ENCODE measurements at places on chromosomes 13 and 19.

GRCh38 chr13:106474912-106475311 lies 60.5 kb downstream of the EFNB2 start:
- no peak for DNase-seq

GRCh38 chr13:100389617-100390016 lies 199.0 kb downstream of the GGACT start:
- no peak for DNase-seq

DNA sequence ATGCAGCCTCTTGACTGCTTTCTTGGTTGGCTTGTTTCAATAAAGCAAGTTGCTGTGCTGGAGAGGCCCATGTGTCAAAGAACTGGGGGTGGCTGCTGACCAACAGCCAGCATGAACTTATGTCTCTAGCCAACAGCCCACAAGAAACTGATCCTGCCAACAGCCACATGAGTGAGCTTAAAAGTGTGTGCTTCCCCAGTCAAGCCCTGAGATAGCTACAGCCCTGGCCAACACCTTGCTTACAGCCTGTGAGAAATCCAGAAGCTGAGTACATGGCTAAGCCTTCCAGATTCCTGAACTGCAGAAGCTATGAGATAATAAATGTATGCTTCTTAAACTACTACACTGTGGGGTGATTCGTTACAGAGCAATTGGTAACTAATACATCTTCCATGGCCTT lies 38.9 kb upstream of the IPO5 start:
- no peak for DNase-seq

DNA sequence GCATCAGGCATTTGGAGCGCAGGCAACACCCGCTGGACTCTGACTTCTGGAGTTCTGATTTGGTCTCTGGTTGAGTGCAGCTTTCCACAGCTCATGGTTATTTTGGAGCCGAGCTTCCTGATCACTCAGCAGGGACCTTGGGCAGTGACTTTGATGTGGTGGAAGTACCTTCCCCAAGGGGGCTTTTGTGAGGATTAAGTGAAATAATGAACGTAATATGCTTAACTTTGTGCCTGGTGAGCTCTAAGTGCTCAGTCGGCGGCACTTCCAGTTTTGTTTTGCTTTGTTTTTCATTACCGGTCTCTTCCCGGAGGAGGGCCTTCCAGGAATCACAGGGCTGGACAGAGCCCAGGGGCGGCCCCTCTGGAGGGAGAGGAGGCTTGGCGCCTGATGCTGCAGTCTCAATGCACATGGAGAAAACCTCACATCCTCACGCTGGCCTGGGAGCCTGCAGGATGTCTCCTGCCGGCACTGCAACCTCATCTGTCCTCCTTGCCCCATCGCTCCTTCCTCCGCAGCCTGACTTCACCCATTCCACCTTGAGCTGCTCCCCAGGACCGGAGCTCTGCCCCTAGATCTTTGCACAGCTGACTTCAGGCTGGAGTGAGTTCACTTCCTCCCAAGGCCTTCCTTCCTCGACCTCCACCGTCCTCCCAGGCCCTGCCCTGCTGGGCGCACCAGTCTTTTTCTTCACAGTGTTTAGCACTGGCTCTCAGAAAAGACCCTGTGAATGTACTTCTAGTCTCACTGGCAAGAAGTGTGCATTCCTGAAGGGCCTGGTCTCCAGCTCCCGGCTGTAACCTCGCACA lies 1.5 kb downstream of the PLEKHF1 start:
- no peak for DNase-seq

- DNase-seq, result no peak
These were observed 34.5 kb upstream of the CEACAM8 start for GRCh38 chr19:42629191-42629590.

DNA sequence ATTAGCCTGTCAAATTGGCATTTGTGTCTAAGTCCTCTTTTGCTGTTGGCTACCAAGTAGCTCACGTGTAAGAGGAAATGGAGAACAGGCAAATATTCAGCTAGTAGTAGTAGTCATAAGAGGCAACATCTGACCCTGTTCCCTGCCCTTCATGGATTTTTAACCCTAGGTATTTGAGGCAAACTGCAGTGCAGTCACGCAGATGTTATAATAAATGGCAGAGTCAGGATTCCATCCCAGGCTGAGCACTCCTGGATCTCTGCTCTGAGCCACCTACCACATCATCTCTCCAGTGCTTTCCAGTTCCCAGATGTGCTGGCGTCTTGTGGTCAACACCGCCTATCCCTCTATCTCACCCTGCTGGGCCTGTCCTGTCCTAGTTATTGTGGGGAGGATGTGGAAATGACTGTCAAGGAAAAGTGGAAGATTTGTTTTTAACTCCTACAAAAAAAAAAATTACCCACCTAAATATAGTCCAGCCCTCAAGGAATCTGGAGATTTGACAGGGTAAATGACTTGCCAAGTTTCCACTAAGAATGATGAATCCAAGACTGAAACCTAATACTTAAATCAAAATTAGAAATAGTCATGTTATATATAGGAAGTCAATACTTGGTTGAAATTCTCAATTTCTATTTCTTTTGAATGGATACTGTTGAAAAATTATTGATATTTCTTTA lies 322.9 kb downstream of the GPC6 start:
- DNase-seq, result no peak

- DNase-seq, result no peak
These were observed 17.5 kb downstream of the FCGBP start for GRCh38 chr19:39916851-39917396.

DNA sequence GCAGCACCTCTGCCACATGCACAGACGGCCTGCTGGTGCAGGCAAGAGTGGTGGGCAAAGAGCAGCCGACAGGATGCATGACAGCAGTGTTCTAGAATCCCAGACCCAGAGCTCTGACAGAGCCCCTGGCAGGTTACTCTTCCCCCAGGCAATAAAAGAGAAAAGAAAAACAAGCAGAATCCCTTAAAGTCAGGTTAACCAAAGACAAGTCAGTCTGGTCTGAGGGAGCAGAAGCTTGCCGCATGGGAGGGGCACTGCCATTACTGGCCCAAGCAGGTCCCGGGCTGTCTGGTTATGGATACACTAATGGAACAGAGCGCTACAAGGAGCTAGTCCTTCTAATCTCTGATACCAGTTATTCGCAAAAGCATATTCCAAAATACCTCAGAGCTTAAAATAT lies 36.1 kb upstream of the DOCK9 start:
- no peak for DNase-seq

DNA sequence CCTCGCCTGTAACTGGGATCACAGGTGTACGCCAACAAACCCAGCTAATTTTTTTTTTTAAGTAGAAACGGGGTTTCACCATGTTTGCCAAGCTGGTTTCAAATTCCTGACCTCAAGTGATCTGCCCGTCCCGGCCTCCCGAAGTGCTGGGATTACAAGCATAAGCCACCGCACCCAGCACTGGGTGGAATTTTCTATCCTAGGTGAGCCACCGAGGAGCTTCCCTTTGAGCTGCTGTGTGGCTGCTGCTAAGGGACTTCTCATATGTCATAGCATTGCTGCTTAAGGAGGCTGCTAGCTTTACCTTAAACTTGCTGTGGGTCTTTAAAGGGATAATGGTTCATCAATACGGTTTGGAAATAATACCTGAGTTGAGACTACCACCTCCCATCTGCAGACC lies 2.9 kb upstream of the AMER2 start:
- no peak for DNase-seq

DNA sequence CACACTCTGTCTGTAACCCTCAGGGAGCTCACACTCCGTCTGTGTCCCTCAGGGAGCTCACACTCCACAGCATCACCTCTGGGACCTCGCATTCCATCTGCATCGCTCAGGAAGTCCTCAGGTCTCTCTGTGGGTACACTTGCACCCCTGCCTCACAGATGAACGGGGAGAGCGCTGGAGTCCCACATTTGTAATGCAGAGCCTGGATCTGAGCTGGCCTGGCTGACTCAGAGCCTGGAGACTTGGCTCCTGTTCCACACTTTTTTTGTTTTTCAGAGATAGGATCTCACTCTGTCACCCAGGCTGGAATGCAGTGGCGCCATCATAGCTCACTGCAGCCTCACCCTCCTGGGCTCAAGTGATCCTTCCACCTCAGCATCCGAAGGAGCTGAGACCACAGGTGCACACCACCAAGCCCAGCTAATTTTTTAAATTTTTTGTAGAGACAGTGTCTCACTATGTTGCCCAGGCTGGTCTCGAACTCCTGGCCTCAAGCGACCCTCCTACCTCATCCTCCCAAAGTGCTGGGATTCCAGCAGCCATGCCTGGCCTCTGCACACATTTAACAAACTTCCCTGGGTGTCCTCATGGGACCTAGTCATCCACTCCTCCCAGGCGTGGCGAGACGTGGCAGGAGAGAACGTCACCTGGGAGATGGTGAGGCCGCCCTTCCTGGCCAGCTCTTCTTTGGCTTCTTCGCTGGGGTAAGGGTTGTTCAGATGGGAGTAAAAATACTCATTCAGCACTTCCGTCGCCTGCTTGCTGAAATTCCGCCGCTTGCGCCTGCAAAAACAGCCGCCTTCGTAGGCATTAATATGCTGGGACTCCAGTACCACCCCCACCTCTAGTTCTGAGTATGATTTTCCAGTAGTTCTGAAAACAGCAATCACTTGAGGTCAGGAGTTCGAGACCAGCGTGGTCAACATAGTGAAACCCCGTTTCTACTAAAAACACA lies 31.0 kb downstream of the CILP2 start:
- no peak for DNase-seq

DNA sequence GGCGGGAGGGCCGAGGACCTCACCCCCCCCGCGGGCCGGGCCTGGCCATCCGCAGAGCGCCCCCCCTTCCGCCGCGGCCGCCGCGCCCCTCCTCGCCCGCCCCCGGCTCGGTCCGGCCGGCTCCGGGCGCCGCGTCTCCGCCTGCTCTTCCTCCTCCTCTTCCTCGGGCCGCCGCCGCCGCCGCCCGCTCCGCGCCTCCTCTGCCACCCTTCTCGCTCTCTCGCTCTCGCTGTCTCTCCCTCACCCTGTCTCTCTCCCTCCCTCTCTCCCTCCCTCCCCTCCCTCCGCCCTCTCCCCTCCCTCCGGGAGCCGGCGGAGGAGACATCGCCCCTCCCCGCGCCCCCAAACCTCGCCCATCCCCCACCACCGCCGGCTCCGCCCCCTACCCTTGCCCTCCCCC lies at the start of gene SHANK1:
TSS of gene SHANK1 (minus strand) at position 237 of the 400 bp plus-strand sequence. CDS start 2,883 bp downstream, outside the sequence.
- no peak for DNase-seq

DNA sequence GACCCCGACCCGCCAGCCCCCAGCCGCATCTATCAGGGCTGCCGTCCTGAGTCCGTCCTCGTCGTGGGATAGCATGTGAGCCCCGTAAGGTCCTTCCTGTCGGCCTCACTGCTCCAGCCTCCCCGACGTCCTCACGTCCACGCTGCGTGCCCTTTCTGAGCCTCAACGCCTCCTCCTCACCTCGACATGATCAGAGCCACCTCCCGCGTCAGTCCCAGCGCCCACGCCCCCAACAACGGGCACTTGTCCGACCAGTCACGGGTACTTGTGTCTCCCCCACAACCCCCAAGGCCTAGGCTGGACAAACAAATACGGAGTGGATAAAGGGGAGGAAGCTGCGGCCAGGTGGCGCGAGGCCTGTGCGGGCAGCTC lies 665 bp downstream of the ZNF497 start:
- peak; percentile 20 for DNase-seq

- DNase-seq, result no peak
These were observed 5.0 kb downstream of the XRCC1 start for GRCh38 chr19:43570174-43570791.

- DNase-seq, result no peak
These were observed 1.4 kb downstream of the NWD1 start for GRCh38 chr19:16721051-16721450.

- no peak for DNase-seq
These were observed 206.8 kb downstream of the PCDH9 start for GRCh38 chr13:67023130-67023876.

DNA sequence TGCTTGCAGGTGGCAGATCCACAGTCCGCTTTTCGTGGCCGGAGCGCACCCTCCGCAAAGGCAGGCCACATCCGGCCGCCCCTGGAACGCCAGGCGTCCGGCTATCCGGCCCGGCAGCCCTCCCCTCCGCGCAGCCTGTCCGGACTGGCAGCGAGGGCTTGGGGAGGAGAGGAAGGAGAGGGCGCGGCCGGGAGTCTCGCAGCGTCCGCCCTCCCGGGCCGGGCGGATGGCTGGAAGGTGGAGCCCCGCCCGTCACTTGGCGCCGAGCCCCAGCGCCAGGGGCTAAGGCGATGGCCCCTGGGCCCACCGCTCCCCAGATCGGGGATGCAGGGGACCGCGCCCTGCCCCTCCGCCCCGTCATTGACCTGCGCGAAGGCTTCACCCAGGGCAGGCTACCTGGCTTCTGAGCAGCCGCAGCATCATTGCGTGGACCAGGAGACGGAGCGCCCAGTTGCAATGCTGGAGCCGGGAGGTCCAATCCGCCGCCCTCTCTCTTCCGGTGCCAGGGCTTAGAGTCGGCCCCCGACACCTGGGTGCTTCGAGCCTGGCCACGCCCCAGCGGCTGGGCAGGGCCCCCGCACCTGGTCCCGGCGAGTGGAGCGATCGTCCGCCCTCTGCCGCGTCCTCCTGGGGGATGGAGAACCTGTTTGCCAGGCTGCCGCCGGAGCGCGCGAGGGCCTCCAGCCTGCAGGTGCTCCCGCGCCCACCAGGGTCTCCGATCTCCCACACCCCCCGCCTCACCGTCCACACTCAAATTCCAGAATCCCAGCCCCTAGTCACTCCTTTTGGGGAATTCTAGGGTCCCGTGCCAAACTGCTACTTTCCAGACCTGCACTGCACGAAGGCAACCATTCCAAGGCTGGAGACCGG lies at the start of gene FUT1:
TSS of gene FUT1 (minus strand) at position 146 of the 870 bp plus-strand sequence. CDS start 1,360 bp downstream, outside the sequence.
- no peak for DNase-seq

DNA sequence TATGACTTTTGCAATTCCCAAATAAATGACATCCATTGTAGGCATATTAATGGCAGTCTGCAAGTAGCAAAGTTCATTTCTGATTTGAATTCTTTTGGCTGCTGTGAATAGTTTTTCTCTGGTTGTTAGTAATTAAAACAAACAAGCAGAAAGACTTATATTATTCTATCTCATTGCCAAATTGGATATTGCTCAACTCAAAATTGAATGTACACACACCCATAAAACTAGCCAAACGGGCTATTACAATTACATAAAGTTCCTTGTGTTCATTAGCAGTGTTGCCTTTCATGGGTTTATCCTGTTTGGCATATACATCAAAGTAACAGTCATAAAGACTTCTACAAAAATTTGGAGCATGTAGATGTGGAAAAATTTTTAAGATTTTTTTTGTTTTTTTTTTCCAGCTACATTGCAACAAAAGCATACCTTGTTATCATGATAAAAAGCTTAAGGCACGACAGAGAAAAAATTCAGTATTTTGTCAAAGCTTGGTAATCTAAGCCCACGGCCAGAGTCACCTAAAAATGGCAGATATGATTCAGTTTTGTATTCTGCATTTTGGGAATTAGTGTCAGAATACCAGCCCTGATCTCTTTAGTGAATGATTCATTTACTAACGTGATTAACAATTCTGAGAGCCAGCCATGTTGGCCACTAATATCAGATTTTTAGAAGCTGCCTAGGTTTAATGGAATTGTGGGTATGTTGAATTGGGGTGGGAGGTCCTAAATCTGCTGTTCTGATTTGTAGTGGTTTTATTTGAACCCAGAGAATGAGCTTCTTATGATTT lies 108.4 kb downstream of the KLF5 start:
- no peak for DNase-seq

GRCh38 chr13:51067706-51068105 lies 43.4 kb downstream of the C13orf42 start:
- DNase-seq, result no peak

GRCh38 chr13:80010846-80011245 lies 330.1 kb downstream of the SPRY2 start:
- DNase-seq, result no peak

GRCh38 chr19:28422046-28422445 lies 790.9 kb downstream of the UQCRFS1 start:
- no peak for DNase-seq

GRCh38 chr13:71613066-71613745 lies 253.8 kb downstream of the DACH1 start:
- no peak for DNase-seq

GRCh38 chr13:38180670-38181069 lies 169.0 kb upstream of the UFM1 start:
- no peak for DNase-seq
